ENCODE measurements at places on chromosomes 16 and 17.

DNA sequence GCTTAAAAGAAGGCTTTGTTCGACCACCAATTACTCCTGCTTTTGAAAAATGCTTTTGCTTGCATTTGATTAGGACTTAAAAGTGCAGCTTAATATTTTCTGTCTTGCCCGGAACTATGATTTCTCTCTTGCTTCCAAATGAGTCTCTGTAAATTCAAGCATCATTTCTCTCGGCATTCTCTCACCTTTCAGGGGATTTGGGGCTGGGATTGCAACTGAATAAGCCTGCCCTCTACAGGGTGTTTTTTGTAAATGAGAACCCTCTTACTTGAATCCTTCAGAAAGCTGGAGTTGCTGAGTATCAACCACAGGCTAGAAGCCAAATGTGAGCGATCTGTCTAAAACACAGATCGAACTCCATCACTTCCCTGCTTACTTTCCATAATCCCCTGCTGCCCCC, 234.6 kb downstream of the TMEM114 start:
- DNase-seq: no peak

DNA sequence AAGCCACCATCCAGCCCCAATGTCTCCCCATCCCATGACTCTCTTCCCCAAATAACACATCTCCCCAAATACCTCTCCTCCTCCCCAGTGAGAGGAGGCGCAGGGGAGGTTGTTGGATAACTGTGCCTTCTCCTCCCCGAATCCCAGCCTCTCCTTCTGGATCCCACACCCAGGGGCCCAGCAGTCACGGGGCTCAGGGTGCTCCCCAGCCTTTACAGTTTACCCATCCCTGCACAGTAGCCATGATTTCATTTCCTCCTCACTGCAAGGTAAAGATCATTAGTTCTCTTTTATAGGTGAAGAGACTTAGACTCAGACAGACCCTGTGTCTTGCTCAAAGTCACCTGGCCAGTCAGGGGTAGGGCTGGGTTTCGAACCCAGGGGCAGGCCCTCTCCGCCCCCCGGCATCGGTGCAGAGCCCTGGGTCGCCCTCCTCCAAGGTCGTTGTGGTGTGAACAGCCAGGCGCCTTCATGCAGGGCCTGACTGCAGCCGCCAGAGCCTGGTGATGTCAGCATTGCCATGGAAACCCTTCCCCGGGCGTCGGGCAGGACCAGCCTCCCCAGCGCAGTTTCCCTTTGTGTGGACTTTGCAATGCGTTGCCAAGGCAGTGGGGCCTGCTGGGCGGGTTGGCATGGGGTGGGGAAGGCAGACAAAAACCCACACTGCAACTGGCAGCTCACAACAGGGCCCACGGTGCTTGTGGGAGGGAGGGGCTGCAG, 53.3 kb upstream of the TOB1 start:
- peak; percentile 91 for DNase-seq

- no peak for DNase-seq
These were observed 367.0 kb downstream of the FOXL1 start for GRCh38 chr16:86945166-86945900.

GRCh38 chr17:78910497-78911284, 7.7 kb upstream of the CEP295NL start:
- DNase-seq: no peak

DNA sequence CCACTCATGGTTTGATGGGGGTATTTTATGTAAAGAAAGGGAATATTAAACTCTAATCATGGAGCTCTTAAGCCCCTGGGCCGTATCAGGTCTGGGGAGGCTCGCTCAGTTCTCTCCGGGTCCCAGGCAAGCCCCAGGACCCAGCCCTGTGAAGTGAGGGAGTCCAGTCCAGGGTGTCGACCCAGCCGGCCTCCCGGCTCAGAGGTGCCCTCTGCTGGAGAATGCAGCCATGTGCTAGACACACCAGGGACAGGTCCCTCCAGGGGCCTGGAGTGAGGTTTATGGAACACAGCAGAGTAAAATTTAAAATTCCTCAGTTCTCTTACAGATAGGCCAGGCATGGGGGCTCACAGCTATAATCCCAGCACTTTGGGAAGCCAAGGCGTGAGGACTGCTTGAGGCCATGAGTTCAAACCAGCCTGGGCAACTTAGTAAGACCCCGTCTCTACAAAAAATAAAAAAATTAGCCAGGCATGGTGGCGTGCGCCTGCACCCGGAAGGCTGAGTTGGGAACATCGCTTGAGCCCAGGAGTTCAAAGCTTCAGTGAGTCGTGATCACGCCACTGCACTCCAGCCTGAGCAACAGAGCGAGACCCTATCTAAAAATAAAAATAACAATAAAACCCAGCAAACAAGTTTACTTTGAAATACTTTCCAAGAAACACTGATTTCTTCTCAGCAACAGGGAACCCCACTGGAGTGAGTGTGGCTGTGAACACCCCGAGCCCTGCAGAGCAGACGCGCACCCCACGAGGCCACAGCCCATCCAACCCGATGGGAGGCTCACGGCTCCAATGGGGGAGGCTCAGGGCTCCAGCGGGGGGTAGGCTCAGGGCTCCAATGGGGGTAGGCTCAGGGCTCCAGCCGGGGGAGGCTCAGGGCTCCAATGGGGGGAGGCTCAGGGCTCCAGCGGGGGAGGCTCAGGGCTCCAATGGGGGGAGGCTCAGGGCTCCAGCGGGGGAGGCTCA, 72.2 kb downstream of the ZNF778 start:
- DNase-seq: peak; percentile 82

DNA sequence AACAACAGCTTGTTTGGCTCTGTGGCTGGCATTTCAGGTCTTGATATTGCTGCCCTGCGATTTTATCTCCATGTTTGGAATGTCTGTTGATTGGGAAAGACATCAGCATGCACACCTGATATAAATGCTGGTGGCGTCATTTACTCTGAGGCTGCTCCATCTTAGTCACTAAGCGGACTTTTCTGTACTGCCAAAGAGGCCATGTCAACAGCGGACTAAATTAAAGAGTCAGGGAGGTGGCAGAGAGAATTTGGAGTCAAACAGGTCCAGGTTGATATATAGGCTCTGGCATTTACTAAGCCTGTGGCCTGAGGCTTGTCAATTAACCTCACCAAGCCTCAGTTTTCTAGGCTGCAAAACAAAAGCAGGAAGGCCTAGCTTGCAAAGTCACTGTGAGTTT, 6.2 kb downstream of the RBFOX1 start:
- DNase-seq: no peak

- no peak for DNase-seq
These were observed 930 bp downstream of the SPNS2 start for GRCh38 chr17:4499431-4500190.
